ENCODE measurements at places on chromosomes 2 and 18. TPM values are rescaled to one million over a fixed set of nuclear protein-coding genes. Genes with fewer than 3 reads are reported as not detected.

TMEM247 gene
- total RNA-seq: not detected

BOLL gene
- total RNA-seq: not detected

DNA sequence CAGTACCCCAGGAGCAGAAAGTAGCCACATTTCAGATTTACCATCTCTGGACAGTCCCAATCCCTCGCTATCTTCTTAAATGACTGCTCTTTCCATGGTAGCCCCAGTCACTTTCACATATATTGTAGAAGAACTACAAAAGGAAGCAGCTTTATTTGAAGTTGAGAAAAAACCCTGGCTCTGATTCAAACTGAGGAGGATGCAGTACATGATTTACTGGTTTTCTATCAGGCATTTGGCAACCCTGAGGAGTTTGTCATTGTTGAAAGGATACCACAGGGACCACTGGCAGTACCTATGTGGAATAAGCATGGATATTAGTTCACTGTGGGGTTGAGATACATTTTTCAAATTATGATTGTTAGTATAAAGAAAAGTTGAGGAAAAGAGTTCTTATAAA is 640.9 kb upstream of the SETBP1 start:
- H3K27ac ChIP-seq: no peak overlapping the region
- no peaks in the 10 kb centered on the region for H3K27me3 ChIP-seq
- no peak overlapping the region for H3K4me3 ChIP-seq
- no peak for DNase-seq
- H3K4me1 ChIP-seq: no peaks in the 10 kb centered on the region

GRCh38 chr18:3916082-3916481 is 466.1 kb downstream of the TGIF1 start:
- H3K27ac ChIP-seq: no peak overlapping the region
- no peak overlapping the region for H3K4me3 ChIP-seq
- H3K4me1 ChIP-seq: peaks cover 14% of the 10 kb centered on the region

DNA sequence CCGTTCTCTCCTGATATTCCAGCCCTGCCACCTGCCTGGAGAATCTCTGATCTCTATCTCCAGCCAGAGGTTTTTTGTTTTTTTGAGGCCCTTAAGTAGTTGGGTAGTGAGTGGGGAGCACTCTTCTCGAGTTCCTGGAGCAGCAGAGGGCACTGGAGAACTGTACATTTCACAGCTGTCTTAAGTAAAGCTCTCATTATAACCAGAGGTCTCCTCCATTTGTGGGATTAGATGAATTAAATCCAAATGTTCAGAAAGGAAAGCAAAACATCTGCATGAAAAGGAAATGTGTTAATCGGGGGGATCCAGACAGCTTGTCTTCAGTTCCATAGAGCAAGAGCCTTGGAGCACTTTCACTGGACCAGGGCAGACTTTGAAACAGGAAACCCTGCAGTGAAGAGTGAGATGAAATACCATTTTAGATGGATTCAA is 32.8 kb downstream of the AOX1 start:
- DNase-seq: no peak
- no peak overlapping the region for H3K4me3 ChIP-seq
- no peak overlapping the region for H3K27ac ChIP-seq
- no peaks in the 10 kb centered on the region for H3K27me3 ChIP-seq
- no peaks in the 10 kb centered on the region for H3K4me1 ChIP-seq

- H3K27me3 ChIP-seq: no peaks in the 10 kb centered on the region
- H3K4me1 ChIP-seq: no peaks in the 10 kb centered on the region
- no peak for DNase-seq
- H3K4me3 ChIP-seq: no peak overlapping the region
- H3K27ac ChIP-seq: no peak overlapping the region
Measured at GRCh38 chr18:32909798-32910561, 137.2 kb upstream of the KLHL14 start.

- no peak overlapping the region for H3K27ac ChIP-seq
- H3K27me3 ChIP-seq: no peaks in the 10 kb centered on the region
- H3K4me3 ChIP-seq: no peak overlapping the region
- H3K36me3 ChIP-seq: no peaks in the 10 kb centered on the region
- DNase-seq: no peak
- H3K4me1 ChIP-seq: peaks cover 4% of the 10 kb centered on the region
Measured at GRCh38 chr2:239704737-239705136, 303.9 kb upstream of the HDAC4 start.

Measured in ascending aorta (tissue), 2 donors.